ENCODE measurements at places on chromosomes 2 and 18. TPM values are rescaled to one million over a fixed set of nuclear protein-coding genes. Genes with fewer than 3 reads are reported as not detected.

ACTR2 gene
- total RNA-seq: 358 TPM

LRRTM1 gene
- total RNA-seq: not detected

AGXT gene
- not detected for total RNA-seq

BOLL gene
- not detected for total RNA-seq

DSC3 gene
- not detected for total RNA-seq

DTNA gene
- 0.27 TPM for total RNA-seq

LYG1 gene
- 0.32 TPM for total RNA-seq

DIPK1C gene
- total RNA-seq: not detected

HOXD4 gene
- total RNA-seq: not detected

MBD1 gene
- 66.4 TPM for total RNA-seq

IL1R2 gene
- 10.3 TPM for total RNA-seq

PXDN gene
- total RNA-seq: 0.05 TPM

TUBA4A gene
- 112 TPM for total RNA-seq

NEU2 gene
- total RNA-seq: not detected

EMILIN1 gene
- total RNA-seq: 0.15 TPM

NYAP2 gene
- total RNA-seq: not detected
